ENCODE measurements at places on chromosomes 16 and 17. TPM values are rescaled to one million over a fixed set of nuclear protein-coding genes. Genes with fewer than 3 reads are reported as not detected.
A peak's percentile ranks its signal among the peaks of the same experiment; 100 is the strongest.

- no peak for DNase-seq
These were observed 9.0 kb upstream of the CDH5 start for GRCh38 chr16:66357523-66357928.

- DNase-seq: no peak
These were observed 8.6 kb upstream of the CENPV start for GRCh38 chr17:16361874-16362273.

- peak; percentile 18 for DNase-seq
These were observed 1.0 kb upstream of the CREBBP start for GRCh38 chr16:3881499-3881990.

DNA sequence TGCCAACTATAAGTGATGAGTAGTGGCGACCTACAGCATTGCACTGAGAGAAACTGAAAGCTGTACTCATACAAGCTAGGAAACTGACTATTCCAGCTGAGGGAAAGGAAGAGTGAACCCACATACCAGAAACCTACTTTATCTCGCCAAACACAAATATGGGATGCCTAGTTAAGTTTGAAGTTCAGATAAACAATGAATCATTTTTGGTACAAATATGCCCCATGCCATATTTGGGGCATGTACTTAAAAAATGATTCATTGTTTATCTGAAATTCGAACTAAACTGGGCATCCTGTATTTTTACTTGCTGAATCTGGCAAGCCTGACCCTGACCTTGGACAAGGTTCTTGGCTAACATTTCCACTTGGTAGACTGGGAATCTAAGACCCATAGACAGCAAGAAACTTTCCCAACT, 527.8 kb upstream of the PSMD7 start:
- DNase-seq: no peak

- no peak for DNase-seq
These were observed 17.0 kb downstream of the PRR11 start for GRCh38 chr17:59172436-59173004.

- no peak for DNase-seq
These were observed 76.5 kb upstream of the GSE1 start for GRCh38 chr16:85536411-85537330.

- DNase-seq: peak; percentile 87
These were observed 13.6 kb upstream of the EEF2K start for GRCh38 chr16:22192261-22193062.

- no peak for DNase-seq
These were observed 2.0 kb upstream of the VAT1L start for GRCh38 chr16:77786186-77786847.

DNA sequence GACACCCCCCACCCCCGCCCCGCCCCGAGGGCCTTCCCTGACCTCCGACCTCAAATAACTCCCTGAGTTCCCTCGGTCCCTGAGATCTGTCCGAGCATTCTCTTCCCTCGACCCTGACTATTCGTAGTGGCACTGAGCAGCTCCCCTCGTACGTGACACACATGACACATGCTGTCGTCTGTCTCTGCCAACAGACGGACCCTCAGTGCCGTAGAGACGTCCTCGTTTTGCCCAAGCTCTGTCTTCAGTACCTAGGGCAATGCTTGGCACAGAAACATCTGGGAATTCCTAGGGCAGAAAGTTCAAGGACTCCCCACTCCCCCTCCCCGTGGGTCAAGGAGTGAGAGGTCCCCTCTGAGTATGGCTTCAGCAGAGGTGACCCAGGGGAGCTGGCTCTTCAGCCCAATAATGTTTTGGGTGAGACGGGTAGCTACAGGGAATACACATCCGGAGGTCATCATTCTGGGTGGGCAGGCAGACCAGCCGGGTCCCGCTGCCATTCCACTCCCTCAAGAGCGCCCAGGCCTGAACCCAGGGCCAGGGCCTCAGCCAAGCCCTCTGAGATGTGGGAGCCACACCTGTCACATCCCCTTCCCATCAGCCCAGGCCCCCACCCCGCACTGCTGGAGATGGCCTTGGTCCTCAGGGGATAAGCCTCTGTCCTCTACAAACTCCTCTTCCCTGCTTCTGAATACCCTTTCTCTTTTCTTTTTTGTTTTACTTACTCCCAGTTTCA, 671 bp upstream of the FADS6 start:
- DNase-seq: no peak

DNA sequence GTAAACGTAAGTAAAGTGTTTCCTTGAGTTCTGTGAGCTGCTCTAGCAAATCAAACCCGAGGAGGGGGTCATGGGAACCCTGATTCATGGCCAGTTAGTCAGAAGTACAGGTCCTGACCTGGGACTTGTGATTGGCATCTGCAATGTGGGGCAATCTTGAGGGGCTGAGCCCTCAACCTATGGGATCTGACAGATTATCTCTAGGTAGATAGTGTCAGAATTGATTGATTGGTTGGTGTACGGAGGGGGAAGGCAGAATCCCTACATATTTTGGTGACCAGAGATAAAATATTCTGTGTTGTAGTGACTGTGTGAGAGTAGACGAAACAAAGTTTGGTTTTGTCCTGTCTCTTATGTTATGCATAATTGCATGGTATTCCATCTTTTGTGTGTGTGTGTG, 100.5 kb upstream of the NETO2 start:
- no peak for DNase-seq

DNA sequence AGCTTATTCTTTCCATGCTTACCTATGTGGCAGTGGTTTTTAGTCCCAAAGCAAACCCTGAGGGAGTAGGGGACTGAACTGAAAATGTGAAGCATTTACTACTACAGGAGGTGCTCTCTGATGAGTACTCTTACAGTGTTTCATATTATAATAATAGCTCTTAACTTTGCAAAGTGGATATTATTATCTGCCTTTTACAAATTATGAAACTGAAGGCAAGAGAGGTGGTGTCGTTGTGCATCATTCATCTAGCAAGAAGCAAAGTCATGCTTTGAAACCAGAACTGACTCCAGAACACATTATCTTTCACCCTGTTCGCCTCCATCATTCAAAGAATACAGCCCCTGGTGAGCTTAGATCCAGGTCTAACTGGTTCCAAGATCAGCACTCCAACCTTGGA, 8.2 kb upstream of the KCNH6 start:
- DNase-seq: no peak

PIK3R6 gene
- 2.2 TPM for total RNA-seq

DNA sequence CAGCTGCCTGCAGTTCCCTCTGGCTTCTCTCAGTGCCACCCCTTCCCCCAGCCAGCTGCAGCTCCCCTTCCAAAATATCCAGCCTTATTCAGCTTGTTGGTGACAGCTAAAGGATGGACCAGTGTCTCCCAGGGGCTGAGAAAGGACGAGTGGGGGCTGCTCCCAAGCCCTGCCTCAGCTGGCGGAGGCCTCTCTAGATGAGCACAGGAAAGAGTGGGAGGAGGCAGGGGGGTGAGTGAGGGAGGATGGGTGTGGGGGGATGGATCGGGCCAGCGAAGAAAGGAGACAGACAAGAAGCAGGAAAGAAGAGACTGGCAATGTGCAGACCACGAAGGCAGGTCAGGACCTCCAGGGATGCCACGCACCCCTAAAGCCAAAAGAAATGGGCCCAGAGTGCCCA, 17.5 kb downstream of the PIPOX start:
- no peak for DNase-seq

GRCh38 chr17:30600830-30601494, 123.8 kb downstream of the GOSR1 start:
- DNase-seq: peak; percentile 31

- no peak for DNase-seq
These were observed 6.5 kb upstream of the ZNF469 start for GRCh38 chr16:88375996-88376834.

GRCh38 chr16:11175787-11176341, 80.1 kb downstream of the SOCS1 start:
- DNase-seq: peak; percentile 59

GRCh38 chr16:73408311-73408710, 360.4 kb upstream of the ZFHX3 start:
- no peak for DNase-seq
